RKO (cell line): ENCODE measurements at places on chromosomes 1 and 21.

DNA sequence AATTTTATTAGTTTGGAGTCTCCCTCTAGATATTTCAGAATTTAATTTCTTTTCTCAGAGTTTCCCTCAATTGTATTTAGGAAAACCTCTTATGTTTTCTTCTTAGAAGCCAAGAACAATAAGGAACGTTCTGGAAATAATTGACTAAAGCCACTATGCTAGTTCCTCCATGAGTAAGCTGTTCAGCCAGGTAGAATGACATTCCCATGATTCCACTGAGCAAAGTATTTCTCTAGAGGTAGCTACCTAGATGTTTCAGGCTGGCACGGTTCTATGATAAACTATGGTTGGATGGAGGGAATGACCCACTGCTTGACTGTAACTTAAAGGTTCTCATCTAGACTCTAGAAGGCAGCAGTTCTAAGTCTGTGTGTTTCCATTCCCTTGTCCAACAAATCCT lies 62.4 kb downstream of the CLDN17 start:
- no peak for DNase-seq

GRCh38 chr1:84020151-84020550 lies 21.2 kb upstream of the TTLL7 start:
- DNase-seq = no peak

GRCh38 chr1:170594066-170594626 lies 62.2 kb downstream of the GORAB start:
- no peak for DNase-seq

- peak; percentile 68 for DNase-seq
Observed at GRCh38 chr1:185155600-185156287, 1.0 kb downstream of the TRMT1L start.

DNA sequence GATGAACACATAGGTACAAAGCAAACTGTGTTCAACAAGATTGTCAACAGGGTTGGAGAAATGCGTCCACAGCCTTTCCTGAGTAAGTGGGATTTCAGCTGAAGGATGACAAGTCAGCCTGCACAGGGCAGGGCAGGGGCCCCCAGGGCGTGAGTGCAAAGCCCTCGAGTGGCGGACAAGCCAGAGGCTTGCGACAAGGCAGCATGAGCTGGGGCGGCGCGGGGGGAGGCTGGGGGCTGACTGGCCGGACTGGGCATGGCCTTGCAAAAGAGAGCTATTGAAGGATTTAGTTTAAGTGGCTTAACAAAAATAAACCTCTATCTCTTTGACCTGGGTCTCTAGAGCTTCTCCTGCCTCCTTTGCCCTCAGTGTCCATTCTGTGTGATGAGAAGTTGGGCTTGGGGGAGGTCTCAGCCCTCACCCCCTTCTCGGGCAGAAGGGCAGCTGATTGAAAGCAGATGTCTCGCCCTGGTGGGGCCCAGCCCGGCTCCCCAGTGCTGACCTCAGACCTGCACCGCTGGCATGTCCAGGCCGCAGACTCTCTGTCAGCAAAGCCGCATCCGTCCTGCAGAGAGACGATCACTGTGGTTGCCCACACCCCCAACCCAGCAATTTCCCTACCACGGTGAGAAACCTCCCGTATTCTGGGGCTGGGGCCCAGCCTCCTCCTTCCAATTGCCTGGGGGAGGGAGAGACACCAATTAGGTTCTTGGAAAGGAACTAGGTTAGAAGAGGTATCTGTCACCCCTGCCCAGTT lies 24.3 kb upstream of the EPS8L3 start:
- no peak for DNase-seq
